ENCODE measurements at places on chromosomes 2 and 18.

DNA sequence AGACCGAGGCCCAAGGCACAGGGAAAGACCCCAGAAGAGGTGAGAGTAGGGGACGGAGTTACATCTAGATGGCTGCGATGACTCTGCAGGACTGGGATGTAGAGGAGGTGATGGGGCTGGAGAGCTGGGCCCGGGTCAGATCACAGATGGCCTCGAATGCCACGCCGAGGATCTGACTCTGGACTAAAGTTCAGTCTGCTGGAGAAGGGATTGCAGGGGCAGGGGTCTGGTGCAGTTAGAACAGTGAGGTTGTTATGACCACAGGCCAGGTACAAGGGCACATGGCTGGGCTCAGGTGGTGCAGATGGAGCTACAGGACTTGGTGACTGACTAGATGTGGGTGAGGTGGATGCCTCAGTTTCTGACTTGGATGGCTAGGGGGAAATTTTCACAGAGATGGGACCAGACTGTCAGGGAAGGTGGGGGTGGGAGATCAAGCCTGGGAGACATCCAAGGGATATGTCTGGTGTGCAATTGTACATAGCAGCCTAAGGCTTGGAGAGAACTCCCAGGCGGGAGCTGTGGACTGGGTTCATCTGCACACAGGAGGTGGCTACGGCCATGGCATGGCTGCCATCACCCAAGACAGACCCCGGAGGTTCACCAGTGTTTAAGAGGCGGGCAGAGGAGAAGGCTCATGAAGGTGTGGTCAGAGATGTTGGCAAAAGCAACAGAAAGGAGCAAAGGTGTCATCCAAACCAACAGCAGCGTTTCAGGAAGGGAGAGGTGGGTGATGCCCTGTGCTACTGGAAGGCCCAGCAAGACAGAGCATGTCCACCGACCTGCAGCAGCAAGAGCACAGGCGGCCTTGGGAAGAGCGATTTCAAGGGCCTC, 66.9 kb downstream of the CIB4 start:
- DNase-seq, result no peak

DNA sequence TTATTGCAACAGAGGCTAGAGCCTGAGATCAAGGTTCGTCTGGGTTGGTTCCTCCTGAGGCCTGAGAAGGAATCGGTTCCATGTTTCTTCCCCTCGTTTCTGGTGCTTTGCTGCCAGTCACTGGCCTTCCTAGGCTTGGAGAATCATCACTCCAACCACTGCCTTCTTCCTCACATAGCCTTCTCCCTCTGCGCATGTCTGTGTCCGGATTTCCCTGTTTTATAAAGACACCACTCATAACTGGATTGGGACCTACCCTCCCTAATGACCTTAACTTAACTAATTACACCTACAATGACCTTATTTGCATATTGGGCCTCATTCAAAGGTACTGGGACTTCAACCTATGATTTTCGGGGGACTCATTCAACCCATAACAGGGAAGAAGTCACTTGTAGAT, 119.8 kb upstream of the CCDC68 start:
- DNase-seq, result no peak

DNA sequence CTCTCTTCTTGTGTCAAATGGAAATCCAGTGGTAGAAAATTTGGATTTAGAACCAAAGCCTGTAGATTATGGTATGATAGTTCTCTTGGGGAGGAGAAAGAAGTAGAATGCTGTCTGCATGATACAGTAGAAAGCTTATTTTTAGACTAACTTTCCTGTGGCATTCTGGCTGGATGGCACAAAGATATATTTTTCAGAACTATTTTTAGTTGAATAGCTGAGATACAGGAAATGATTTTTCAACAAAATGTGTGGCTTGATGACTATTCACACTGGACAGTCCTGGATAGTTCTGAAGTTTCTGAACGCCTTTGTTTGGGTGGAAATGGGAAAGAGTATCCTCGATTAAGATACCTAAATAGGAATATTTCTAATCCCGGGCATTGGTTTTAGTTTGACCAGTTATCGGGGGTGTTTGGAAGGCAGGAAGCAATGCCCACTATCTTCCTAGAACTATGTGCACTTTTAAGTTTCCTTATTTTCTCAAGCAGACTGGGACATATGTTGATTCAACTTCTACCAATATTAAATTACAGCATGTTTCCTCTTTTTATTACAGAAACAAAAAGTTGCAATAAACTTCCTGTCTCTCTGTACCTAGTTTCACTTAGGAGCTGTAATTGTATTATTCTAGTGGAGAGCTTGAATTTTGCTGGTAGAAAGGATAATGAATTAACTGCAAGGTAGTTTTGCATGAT, 32.1 kb downstream of the GDF7 start:
- no peak for DNase-seq

DNA sequence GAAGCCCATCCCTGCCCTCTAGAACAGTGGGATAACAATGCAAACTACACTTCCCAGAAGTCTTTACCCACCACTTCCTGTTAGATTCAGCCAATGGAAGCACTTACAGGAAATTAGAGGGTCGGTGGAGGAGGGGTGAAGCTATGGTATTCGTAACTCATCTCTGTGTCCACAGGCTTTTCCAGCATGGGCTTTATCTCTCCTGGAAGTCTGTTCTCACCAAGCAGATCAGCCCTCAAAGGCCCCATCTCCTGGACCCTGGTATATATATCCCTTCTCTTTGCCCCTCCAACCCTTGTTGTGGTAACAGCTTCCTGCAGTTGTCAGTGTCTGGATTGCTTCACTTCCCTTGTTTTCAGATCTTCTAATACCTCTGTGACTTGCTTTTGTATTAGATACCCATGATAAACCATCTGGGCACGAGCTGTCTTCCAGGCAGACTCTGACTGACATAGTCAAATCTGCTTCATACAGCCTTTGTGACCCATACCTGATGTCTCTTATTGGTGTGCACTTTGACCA, 475.0 kb upstream of the POU3F3 start:
- DNase-seq, result no peak

DNA sequence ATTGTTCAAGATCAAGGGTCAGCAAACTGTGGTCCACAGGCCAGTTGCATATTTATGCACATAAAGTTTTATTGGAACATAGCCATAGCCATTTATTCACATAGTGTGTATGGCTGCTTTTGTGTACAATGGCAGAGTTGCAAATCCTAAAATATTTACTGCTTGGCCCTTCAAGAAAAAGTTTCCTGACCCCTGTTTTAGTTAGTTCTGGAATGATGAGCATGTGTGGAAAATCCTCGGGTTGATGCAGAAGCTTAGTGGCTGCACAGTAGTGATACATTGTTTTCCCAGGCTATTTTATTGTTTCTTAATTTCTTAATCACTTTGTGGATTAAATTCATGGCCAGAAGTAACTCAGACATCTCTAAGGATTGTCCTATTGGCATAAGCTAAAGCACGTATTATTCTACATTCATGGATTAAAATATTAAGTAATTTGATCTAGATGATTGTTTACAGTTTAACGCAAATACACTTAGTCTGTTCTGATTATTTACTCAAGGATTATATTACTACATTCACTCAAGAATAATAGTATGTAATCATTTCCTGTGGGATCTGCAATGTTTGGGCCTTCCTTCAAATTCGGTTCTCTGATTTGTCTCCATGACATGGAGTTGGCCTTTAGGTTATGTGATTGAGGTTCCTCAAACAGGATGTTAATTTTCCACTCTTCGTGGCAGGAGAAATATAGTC, 165.5 kb downstream of the TMEM247 start:
- no peak for DNase-seq

- DNase-seq, result no peak
These were observed 402.7 kb downstream of the LRP1B start for GRCh38 chr2:141728142-141728541.

GRCh38 chr2:229701716-229702115, 12.6 kb downstream of the DNER start:
- DNase-seq, result no peak

DNA sequence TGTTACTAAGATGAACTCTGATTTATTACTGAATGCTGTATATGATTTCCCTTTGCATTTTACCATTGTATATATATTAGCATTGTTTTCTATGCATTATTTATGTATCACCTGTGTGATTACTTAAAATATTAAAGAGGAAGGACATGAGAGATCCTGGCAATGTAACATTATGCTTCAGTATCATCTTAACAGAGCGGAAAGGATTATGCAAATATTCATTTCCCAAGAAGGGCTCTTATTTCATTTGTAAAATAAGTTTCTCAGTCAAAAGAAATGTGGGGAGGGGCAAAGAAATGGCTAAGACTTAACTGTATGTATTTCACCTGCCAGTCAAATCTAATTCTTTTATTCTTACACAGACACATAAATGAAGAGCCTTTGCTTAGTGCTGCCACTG, 654.2 kb upstream of the PKDCC start:
- DNase-seq, result no peak

GRCh38 chr2:44169155-44169898, 652 bp downstream of the PPM1B start:
- DNase-seq, result peak; percentile 35

GRCh38 chr2:158735822-158736580, 59.1 kb upstream of the DAPL1 start:
- no peak for DNase-seq

GRCh38 chr2:70041663-70042062, 45.6 kb upstream of the PCBP1 start:
- DNase-seq, result no peak

DNA sequence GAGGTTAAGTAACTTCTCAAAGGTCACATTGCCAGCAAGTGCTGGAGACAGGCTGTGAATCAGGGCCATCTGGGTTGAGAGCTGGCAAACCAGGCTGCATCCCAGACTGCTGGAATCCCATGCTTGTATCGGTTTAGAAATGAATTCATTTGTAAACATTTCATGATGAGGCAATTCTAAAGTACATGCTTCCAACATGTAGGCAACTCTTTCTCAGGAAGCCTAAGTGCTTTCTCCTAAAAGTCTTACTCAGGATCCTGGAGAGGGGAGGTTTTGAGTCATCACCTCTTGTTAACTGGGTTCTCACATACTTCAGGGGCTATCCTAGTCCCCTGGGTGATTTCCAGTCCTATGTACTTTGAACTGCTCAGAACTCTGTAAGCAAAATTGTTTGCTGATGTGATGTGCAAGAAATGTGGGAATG, 416.5 kb downstream of the MEIS1 start:
- no peak for DNase-seq

- DNase-seq, result no peak
These were observed 507.9 kb upstream of the CDH2 start for GRCh38 chr18:28684746-28685355.

- DNase-seq, result no peak
These were observed 17.7 kb upstream of the ATP6V1B1 start for GRCh38 chr2:70918016-70918415.

- no peak for DNase-seq
These were observed 86.0 kb upstream of the AFF3 start for GRCh38 chr2:100228415-100228814.

- no peak for DNase-seq
These were observed 37.3 kb downstream of the PTCD3 start for GRCh38 chr2:86143307-86143706.

- DNase-seq, result no peak
These were observed 34.5 kb downstream of the SFT2D3 start for GRCh38 chr2:127735537-127736399.

DNA sequence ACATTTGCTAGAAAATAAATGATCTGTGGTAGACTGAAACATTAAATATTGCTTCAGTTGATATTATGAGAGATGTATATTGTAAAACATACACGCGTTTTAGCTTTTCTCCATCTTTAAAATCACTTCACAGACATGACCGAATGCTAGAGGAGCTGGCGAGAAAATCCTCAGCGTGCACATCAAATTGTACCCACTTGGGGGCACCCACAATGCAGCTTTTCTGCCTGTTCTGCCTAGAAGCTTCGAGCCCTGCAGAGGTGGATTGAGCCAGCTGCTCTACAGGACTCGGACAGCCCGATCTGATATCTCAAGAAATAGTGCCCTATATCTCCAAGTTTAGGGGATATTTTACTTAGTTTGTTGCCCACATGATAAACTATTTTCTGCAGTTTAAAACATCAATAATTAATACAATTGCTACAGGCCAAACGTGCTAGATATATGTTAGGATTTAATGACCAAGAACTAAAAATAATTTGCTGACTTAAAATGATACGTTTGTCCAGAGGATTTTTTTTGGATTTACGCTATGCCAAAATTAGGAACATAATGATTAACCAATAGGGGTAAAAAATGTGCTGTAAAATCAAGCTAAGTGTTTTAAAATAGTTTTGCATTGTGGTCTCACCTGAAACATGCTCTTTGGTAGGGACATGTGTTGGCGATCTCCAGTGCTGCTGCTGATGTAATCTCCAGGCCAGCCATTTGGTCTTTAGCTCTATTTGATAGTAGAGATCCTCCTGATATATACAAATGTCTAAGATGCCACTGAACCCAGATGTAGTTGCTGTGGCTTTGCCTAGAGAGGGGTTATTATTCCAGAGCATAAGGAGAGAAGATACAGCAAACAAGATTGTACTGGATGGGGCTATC, 22.3 kb upstream of the ATP5MC3 start:
- peak; percentile 7 for DNase-seq

- no peak for DNase-seq
These were observed 240.7 kb downstream of the SH3RF3 start for GRCh38 chr2:109369671-109370191.

GRCh38 chr2:168524005-168524404, 67.9 kb downstream of the CERS6 start:
- no peak for DNase-seq

GRCh38 chr18:57148263-57148662, 1.4 kb downstream of the BOD1L2 start:
- no peak for DNase-seq

DNA sequence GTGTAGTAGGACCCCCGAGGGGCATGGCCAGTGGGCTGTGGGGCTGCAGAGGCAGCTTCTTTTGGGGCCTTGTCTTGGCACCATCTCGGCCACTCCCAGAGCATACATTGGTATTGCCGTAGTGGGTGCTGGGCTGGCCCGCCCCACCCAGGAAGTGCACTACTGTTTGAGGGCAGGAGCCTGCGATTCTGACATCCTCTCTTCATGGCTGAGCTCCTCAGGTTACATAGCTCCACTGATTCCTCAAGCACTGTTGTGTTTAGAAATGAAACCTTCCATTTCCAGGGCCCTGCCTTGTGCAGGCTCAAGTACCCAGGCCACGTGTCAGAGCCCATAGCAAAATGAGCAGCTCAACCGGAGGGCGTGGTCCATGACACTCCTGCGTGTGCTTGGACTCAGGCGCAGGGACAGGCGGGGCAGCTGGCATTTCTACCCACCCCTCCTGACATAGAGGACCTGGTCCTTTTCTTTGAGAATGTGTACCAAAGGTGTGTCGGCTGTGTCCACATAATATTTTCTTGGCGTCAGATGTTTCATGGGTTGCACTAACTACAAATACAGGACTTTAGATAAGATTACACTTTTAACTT, 67.9 kb downstream of the DGKD start:
- DNase-seq, result peak; percentile 35

GRCh38 chr2:128404709-128405466, 86.2 kb upstream of the HS6ST1 start:
- DNase-seq, result no peak

GRCh38 chr2:70340761-70341476, 39.1 kb upstream of the FAM136A start:
- peak; percentile 9 for DNase-seq

GRCh38 chr2:64227603-64228125, 83.4 kb upstream of the PELI1 start:
- DNase-seq, result no peak
